RPMI8226 (cell line): ENCODE measurements at places on chromosomes 2 and 18.

- DNase-seq, result no peak
Observed at GRCh38 chr2:55958756-55959155, 35.2 kb upstream of the EFEMP1 start.

DNA sequence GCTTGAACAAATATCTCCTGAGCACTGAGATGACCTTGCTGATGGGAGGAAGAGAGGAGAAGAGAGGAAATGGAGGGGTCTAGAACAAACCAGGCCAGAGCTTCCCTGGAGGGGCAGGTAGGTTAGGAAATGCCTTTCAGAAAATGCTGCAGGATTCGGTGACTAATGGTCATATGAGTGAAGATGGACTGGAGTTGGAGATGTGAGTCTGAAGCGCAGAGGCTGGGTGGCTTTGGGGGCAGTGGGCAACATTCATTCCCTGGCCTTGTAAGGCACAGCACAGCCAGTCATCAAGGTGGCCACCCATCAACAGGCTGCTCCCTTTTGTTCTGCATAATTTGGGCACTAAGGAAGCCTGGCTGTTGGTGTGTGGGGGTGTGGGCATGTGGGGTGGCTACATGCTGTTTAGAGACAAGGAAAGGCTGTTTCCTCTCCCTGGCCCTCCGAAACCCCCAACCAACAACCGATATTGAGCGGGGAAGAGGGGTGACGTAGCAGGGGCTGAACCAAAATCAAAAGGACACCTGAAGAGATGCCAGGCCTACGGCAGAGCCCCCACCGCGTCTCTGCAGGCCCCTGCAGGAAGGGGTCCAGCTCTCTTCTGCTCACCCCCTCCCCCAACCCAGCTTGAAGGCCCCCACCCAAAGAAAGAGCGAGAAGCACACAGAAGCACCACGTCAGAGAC, 1.5 kb downstream of the SLC30A3 start:
- no peak for DNase-seq

- DNase-seq, result peak; percentile 76
Observed at GRCh38 chr2:6184532-6185292, 492.5 kb downstream of the SOX11 start.

DNA sequence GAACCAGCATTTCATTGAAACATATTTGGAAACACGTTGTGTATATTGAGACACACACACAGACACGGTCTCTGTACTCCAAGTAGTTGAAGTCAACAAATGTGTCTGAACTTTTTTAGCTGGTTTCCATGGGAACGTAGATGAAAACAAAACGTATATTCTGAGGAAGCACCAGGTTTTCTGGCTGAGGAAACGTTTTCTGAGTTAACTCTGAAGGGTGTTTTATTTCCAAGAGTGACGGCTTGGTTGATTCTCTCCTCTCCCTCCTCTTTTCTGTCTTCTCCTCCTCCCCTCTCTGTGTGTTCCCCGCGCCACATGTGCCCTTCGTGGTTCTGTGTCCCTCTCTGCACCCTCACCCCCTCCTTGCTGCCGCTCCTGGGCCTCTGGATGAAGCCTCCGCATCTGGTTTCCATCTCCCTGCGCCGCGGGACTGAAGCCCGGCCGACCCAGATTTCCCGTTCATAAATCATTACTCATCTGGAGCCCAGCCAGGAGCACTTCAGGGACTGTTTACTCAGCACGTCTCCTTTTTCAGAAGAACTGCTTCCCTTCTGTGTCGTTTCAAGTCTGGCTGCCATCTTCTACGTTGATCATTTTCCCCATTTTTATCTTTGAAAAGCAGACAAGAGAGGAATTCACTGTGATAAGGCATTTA, 122.7 kb downstream of the COL6A3 start:
- peak; percentile 53 for DNase-seq

GRCh38 chr2:199456383-199457146, 1.2 kb downstream of the SATB2 start:
- DNase-seq, result no peak

GRCh38 chr2:181126311-181126868, 146.0 kb downstream of the UBE2E3 start:
- DNase-seq, result no peak

DNA sequence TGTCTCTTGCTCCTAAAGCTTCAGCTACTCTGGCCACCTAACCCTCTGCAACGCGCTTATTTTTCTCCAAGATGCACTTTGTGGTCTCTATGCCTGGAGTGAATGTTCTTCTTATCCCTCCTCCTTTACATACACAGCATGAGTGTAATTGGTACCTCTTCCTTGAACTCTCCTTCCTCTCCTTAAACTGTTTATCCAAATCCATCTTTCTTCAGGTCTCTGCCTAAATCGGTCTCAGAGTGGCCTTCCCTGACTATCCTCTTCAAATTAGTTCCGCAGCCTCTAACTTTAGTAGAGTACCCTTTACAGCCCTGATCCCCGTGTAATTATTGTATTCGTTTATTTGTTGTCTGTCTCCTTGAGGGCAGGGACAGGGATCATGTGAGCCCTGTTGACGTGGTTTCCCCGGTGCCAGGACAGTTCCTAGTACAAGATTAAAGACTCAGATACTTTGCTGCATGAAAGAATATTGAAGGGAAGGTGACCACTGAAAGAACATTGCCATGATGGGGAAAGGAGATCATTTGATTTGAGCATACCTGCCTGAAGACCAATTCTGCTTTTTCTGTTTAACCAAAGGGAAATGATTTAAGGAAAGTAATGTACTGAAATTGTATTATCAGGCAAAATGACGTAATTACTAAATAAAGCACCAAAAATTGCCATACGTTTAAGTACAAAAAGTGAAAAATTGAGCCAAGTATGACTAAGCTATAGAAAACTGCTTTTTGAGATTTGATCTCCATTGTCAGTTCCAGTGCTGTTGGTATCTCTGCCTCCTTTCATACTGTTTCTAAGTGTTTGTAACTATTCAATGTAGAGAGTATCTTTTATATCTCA, 1.2 kb downstream of the CNOT9 start:
- DNase-seq, result no peak
